ENCODE measurements at places on chromosomes 6 and 20.
A peak's percentile ranks its signal among the peaks of the same experiment; 100 is the strongest.

DNA sequence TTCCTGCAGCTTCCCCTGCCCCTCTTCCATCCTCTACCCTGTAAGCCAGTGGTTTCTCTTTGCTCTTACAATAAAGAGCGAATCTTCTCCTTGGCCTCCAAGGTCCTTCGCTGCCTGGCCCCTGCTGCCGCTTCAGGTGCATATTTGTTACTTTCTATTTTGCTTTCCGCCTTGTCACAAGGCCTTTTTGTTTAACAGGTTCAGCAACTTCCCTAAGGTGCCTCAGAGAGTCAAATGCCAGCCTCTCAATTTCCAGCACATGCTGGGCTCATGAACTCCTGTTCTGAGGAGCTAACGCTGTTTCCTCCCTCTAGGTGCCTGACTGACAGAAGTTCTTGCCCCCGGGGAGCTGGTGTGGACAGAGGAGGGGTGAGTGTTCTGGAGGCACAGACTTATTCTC is 42.4 kb upstream of the EPB41L1 start:
- DNase-seq = no peak

GRCh38 chr6:144279484-144280150 is 5.5 kb upstream of the UTRN start:
- DNase-seq = no peak

DNA sequence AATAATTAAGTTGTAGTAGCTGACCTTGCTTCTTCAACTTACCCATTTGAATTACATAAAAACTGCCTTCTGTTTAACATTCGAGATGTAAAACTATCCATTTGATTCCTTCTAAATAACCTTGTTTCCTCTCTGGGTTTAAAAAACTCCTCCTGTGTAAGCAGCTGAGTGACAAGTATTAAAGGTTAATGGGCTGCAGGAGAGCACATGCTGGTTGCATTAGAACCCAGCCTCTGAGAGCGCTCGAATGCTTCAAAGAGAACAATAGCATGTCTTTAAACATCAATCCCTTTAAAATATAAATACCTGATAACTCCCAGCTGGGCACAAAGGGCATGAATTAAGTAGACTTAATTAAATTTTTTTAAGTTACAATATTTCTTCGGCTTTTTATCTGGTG is 215.8 kb downstream of the EYA4 start:
- DNase-seq = no peak

- DNase-seq = no peak
Observed at GRCh38 chr6:165055231-165055630, 254.2 kb downstream of the C6orf118 start.

DNA sequence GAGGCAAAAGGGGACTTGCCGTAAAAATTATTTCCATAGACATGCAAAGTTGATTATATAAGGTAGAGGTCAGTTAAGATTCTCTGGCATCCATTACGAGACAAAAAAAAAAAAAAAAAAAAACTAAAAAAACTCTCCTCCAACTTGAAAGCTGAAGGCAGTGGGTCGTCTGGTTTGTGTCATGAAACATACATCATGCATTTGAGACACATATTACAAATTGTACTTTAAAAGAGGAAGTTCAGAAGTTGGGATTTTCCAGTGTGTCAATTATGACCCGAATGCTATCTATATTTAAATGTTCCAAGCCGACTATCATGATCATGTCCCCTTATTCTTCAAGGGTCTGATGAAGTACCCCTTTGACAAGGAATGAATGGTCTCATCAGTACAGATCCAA is 125.1 kb downstream of the ZNF217 start:
- no peak for DNase-seq

GRCh38 chr6:134535831-134536230 is 217.9 kb upstream of the SGK1 start:
- DNase-seq = no peak

DNA sequence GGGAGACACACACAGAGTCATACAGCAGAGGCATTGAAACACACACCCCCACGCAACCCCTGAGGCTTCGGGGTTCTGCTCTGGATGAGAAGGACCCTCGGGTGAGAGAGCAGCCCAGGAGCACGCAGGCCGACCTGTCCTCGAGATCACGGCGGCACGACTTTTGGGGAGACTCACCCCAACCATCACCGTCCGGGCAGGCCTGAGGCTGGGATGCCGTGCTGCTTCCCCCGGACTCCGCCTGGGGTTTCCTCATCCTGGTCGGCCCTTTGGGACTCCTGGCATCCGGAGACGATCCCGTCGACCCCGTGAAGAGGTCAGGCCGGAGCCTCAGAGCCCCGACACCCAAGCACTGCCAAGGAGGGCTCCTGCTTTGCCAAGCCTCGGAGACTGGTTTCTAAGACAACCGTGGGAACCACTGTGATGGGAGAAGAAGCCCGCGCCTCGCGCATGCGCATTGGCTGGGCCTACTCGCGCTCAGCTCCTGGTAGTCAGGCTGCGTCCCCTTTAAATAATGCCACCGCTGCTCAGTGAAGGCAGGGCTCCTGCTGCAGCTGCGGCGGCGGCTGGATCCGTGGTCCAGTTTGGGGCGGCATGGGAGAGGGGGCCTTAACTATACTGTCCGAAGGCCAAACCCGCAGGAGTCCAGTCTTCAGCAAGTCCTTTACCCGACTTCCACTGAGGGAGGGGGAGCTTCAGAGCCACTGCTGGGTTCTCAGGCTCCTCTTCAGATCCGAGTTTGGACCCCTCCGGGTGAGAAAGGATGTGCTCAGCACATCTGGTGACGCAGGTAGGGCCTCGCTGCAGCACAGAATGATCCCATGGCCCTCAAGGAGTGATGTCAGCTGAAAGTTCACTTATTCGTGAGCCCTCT is 171.4 kb upstream of the ZNF337 start:
- peak; percentile 64 for DNase-seq

DNA sequence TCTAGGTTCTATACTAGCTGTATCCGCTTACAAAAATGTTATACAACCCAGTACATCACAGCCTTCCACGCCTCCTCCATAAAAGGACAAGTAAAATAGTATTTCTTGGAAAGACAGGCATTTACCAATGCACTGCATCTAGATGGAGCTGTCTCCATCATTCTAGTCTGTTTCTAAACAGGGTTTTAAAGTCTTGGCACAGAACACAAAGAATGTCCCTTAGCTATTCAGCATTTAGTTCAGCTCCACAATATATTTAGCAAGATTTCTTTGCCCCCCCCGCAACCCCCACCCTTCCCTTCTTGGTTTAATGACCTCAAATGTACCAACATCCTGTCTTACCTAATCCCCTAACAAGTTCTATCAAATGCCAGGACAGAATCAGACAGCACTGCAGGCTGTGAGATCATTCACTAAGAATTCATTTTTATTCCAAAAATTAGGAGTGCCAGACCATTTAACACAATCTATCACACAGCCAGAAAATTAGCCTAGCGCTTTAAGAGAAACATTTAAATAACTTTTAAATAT is 198.6 kb downstream of the BACH2 start:
- no peak for DNase-seq

Data from CD4-positive, alpha-beta T cell treated with Interleukin-6 at 100 ng/mL for 8 hours (primary cell).